ENCODE measurements at places on chromosomes 6 and 20.
A peak's percentile ranks its signal among the peaks of the same experiment; 100 is the strongest.

DNA sequence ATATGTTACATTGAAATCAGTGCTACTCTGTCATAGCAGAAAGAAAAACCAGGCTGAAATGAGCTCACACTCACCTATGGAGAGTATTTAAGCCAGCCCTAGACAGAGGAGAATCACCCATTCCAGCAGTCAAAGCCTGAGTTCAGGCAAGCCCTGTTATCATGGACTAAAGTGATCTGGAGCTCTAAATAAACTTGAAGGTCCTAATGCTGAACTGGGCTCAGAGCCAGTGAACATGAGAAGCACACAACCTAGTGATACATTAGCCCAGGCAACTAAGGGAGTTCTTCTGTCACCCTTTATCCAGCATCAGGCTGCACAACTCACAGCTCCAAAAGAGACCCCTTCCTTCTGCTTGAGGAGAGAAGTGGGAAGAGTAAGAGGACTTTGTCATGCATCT lies 425.0 kb downstream of the COL12A1 start:
- DNase-seq, result no peak

GRCh38 chr6:136600818-136601217 lies 50.6 kb upstream of the MAP7 start:
- no peak for DNase-seq

GRCh38 chr20:54212226-54212625 lies 4.3 kb downstream of the PFDN4 start:
- DNase-seq, result no peak

- DNase-seq, result peak; percentile 96
Observed at GRCh38 chr6:113352029-113352801, 504.9 kb upstream of the MARCKS start.

GRCh38 chr6:27837625-27838057 lies 74.6 kb downstream of the OR2B2 start:
- DNase-seq, result no peak

- DNase-seq, result no peak
Observed at GRCh38 chr6:130716466-130716865, 110.7 kb upstream of the SMLR1 start.

DNA sequence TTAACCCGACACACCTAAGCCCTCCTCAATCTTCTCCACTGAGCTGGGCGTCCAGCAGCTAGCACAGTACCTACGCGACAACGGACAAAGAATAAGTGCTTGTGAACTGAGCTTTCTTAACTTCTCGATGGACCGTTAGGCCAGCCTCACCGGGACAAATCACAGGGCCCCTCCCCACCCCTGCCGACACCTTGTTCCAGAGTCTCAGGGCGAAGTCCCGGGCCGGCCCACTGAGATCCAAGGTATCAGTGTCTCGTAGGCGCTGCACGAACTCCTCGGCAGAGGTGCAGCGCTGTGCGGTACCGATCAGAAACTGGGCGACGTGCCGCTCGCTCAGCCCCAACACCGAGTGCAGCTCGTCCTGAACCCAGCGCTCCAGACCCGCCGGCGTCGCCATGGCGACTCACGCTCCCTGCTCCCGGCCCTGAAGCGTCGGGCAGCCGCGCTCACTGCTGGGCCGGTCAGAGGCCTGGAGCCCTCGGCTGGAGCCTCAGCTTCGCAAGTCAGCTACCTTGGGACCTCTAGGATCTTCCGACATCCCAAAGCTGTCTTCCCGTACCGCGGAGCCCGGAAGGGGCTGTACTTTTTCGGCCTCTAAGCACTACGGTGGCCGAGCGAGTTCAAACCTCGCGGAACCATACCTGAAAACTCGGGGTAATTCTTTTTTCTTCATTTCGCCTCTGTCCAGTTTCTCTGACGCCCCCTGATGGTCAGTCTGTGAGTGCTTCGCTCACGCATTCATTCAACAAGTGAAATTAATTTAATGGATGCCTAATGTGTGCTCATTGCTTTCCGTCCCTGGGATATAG lies at the start of gene DHX16:
DHX16 (minus strand) TSS at position 562 of the 809 bp plus-strand sequence; CDS start at position 397, 165 bp downstream.
- peak; percentile 92 for DNase-seq

GRCh38 chr6:69314001-69314400 lies 482.8 kb downstream of the LMBRD1 start:
- no peak for DNase-seq

DNA sequence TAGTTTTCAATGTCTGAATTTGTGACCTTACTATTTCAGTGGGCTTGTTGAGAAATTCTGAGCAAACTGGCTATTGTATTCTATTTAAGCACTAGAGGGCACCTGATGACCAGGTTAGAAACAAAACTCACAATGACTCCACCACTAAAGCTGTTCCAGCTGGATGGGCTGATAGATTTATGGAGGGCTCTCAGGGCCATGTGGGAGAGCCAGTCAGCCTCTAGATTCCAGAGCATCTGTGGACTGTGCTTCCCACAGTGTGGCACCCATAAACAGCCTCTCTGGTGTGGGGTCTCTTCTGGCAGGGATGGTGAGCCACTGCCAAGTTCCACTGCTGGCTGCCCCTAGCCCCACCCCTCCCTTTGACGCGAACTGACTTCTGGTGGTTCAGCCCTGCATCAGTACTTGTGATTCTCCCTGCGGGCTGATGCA lies 29.2 kb downstream of the C6orf58 start:
- DNase-seq, result peak; percentile 41

GRCh38 chr6:85372188-85372914 lies 77.5 kb upstream of the NT5E start:
- no peak for DNase-seq

GRCh38 chr6:48691420-48691819 lies 580.4 kb upstream of the PTCHD4 start:
- no peak for DNase-seq

DNA sequence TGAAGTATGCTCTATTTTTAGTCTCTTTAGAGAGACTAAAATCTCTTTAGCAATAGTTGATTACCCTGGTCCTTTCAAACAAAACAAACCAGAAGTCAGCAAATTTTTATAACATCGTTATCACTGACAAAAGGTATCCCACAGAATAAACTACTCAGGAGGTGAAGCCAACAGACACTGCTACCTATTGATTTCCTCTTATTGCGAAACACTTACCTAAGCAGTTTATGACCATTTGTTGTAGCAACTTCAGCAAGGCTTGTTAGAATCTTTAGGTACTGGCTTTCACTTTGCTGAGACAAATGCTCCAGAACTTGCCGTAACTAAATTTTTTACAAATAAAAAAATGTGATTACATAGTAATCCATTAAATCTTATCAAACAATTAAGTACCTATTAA lies 64.4 kb downstream of the HACE1 start:
- no peak for DNase-seq

DNA sequence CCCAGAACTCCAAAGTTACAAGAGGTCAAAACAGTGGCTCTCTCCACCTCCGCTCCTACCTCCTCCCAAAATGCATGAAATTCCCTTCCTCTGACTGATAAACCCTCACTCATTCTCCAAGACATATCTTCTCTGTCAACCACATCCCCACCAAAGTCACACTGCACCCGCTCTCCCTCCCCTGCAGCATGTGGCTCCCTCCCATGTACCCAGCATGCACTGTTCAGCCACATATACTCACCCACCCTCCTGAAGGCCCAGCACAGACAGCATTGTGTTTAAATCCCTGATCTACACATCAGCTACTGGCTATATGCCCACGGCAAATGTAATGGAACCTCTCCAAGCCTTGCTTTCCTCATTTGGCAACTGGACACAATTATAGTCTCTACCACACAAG lies 5.5 kb upstream of the POU5F1 start:
- peak; percentile 79 for DNase-seq

DNA sequence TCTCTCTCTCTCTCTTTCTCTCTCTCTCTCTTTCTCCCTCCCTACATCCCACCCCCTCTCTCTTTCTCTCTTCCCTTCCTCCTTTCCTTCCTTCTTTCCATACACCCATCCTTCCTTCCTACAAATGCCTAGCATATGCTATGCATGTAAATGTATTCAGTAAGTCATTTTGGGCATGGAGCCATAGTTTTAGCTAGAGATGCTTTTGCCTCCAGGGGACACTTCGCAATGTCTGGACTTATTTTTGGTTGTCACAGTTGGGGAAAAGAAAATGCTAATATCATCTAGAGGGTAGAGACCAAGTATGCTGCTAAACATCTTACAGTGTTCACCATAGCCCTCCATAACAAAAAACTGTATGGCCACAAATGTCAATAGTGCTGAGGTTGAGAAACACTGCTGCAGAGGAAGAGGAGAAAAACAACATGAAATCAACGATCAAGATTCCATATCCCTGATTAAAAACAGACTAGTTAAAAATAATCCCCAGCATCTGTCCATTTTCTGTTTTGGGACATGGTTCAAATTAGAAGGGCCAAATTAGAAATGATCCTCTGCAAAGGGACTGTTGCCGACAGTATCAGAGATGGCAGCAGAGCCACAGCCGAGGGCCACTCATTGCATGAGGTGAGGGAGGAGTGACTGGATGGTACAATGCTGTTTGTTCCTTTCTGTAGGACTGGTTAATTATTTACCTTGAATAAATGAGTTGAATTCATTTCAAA lies 152.7 kb downstream of the SH3BGRL2 start:
- no peak for DNase-seq

GRCh38 chr6:138796771-138797170 lies 884 bp downstream of the ECT2L start:
- DNase-seq, result no peak

DNA sequence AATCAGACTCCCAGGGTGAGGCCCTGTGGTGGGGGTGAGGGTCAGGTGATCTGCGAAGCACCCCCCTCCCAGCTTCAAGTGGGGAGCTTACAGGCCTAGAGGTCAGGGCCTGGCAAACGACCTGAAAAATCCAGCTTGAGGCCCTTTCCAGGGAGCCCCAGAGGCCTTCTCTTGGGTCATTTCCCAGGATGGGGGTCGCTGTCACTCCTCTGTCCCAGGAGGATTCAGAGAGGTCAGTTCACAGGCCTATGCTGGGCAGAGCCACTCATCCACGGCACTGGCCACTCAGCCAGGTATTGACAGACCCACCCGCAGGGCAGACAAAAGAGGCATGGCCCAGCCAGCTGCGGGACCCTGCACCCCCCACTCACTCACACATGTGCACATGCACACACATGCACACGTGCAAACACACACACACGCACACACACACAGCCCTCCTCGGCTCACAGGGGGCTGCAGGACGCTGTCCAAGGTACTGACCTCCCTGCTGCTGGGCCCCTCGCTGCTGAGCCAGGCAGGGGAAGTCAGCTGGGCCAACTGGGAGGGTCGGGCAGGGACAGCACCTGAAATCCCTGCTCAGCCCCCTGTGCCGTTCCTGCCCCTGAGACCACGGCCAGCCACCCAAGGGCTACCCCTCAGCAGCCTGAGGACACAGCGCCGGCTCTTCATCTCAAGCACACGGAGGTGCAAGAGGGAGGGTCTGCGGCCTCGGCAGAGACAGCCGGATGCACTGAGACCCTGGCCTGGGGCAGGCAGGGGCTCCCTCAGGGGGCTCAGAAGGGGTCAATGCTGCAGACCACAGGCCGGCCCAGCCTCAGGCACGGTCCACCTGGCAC lies 113.8 kb downstream of the TAF4 start:
- DNase-seq, result no peak

DNA sequence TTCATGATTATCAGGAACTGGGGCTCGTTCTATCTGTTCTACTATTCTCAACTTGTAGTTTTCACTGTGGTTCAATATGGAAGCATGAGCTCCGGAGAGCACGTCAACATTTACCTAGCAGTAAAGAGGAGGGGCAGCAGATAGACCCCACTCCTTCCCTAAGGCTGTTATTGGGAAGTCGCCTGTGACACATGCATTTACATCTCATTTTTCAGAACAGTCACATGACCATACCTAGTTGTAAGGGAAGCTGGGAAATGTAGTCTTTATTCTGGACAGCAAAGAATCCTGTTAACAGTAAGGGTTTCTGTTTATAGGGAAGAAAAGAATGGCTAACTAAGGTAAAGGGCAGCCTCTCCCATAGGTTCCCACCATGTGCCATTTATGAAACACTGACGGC lies 158.3 kb downstream of the ZFP64 start:
- DNase-seq, result no peak

GRCh38 chr6:10720265-10720959 lies 2.5 kb upstream of the TMEM14C start:
- DNase-seq, result no peak

- no peak for DNase-seq
Observed at GRCh38 chr6:139473231-139473701, 98.8 kb upstream of the CITED2 start.

DNA sequence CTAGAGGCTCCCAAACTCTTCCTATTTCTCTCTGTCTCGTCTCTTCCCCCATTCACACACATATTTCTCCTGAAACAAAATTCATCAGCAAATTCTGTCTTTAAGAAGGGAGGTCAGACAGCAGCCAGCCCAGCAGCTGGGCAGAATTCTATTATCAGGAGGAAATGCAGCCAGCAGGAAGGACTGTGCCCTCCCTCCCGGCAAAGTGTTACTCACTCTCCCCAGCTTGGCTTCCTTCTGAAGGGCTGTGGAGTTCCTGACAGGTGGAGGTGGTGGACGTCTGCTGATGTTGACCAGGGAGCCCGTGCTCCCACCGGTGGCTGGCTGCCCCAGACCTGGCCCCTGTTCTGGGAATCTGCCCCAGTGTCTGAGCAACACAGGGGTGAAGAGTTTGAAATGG lies 37.3 kb downstream of the KCNB1 start:
- no peak for DNase-seq

- DNase-seq, result no peak
Observed at GRCh38 chr6:20038410-20039204, 173.7 kb downstream of the MBOAT1 start.

GRCh38 chr6:95856876-95857364 lies 158.9 kb upstream of the FUT9 start:
- no peak for DNase-seq

GRCh38 chr6:54935739-54936138 lies 89.2 kb downstream of the FAM83B start:
- DNase-seq, result peak; percentile 46

- no peak for DNase-seq
Observed at GRCh38 chr20:5550733-5551529, 199.3 kb upstream of the SHLD1 start.

DNA sequence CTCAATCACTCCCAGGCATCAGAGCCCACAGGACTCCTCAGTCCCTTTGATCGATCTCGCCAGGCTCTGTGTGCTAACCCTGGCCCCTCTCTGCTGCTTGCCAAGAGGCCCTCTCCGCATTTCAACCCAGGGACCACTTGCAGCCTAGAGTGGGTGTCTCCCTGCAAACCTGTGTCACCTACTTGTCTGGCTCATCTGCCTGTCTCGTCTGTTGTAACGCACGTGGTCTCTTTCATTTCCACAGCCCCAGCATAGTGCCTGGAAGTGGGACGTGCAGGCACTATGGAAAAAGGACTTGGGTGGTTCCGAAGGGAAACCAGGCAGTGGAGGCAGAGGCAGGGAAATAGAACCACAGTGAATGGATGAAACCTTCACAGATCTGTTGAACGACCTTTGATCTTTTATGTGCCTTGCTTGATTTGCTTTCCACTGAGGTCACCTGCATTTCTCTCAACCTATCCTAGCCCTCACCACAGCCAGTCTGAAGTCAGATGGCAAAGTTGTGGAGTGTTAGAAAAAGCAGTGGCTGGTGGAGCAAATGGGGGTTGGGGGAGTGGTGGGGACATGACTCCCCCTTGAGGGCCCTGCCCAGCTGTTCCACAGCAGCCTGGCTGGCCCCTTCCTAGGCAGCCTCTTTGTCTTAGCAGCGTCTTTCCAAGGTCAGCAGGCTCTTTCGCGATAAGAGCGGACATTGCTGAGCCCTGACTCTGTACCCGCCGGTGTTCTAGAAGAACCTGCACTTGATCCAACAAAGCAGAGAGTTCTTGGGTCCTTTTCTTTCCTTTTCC lies 55.8 kb upstream of the TAGAP start:
- no peak for DNase-seq

GRCh38 chr6:53735896-53736295 lies 58.9 kb upstream of the LRRC1 start:
- no peak for DNase-seq

Measured in RCC 7860 (cell line).